Stimulated activated CD8-positive, alpha-beta memory T cell treated with anti-CD3 and anti-CD28 coated beads, Interleukin-4, amount 100 ng/mL, for 4 hours (primary cell): ENCODE measurements at places on chromosomes 1 and 21.

DNA sequence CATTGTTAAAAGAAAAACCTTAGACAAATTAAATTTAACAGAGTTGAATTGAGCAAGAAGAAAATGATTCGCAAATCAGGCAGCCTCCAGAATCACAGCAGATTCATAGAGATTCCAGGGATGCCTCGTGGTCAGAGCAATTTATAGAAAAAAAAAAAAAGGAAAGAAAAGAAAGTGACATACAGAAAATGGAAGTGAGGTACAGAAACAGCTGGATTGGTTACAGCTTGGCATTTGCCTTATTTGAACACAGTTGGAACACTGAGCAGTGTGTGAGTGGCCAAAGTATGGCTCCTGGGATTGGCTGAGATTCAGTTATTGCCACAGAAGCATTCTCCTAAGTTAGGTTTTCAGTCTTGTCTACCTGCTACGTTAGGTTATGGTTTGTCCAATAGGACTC, 9.1 kb upstream of the C21orf91 start:
- DNase-seq: no peak

DNA sequence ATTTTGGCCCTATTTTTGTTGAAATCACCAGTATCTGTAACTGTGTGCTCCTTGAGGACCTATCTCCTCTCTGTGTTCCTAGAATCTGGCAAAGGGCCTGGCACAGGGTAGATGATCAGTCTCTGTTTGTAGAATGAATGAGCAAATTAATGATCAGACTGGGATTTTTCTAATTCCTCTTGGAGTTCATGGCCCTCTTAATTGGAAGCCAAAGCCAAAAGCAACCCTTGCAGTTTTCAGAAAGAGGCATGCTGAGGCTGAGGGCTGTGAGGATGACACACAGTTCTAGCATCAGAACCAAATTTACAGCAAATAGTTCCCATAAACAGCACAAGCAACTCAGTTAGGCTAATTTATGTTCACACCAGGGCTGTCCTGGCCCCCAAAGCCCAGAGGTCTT, 111.1 kb upstream of the BEND5 start:
- no peak for DNase-seq

- DNase-seq: no peak
Measured at GRCh38 chr1:3411806-3412205, 42.7 kb upstream of the ARHGEF16 start.

DNA sequence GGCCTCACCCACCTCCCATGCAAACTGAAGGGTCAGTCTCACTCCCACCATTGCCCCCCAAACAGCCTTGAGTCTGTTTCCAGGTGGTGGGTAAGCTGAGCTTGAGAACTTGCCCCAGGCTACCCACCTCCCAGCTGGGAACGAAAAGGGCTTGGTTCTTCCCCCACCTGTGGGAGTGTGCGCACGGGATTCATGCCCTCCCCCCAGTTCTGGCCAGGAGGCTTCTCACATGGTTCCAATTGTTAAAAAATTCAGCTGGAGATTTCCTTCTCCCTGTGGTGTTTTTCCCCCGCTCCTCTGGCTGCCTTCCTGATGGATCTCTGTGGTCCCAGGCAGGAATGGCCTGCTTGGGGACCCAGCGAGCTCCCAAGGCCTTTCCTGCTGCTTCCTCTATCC, 81.8 kb upstream of the C21orf91 start:
- DNase-seq: no peak

DNA sequence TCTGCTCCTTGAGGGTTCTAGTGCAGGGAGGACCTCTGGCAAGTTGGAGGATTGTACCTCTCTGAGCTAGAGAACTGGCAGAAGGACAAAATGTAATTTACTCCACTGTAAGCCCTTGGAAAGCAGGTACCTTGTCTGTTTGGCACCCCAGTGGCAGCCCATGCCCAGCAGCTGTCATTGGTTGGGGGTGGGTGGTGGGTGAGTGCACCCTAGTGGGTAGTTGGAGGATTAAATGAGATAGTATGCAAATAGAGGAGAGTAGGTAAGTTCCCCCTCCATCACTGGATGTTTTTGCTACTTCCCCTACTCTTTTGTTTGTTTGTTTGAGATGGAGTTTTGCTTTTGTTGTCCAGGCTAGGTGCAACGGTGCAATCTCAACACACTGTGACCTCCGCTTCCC, 69.8 kb downstream of the RYR2 start:
- no peak for DNase-seq

- no peak for DNase-seq
Measured at GRCh38 chr1:31436596-31437432, 23.8 kb downstream of the SERINC2 start.

GRCh38 chr1:176177764-176178163, 29.3 kb downstream of the COP1 start:
- no peak for DNase-seq

- DNase-seq: no peak
Measured at GRCh38 chr1:23984417-23985186, 4.5 kb upstream of the SRSF10 start.

DNA sequence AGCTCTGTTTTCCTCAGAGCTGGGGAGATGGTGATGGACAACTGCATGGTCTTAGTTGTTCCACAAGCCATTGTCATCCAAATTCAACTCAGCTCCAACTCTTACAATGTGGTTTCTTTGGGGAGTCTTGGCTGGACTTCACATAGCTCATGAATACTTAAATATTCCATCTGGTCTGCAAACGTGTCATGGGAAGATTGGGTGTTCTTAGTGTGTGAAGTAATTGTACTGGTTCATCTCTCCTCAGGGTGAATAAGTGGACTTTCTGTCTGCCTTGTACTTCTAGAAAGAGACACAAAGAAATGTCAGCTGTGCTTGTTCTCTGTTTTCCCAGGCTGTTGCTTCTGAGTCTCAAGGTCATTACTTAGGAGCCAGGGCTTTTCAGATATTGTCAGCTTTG, 106.6 kb downstream of the VPS13D start:
- DNase-seq: no peak

DNA sequence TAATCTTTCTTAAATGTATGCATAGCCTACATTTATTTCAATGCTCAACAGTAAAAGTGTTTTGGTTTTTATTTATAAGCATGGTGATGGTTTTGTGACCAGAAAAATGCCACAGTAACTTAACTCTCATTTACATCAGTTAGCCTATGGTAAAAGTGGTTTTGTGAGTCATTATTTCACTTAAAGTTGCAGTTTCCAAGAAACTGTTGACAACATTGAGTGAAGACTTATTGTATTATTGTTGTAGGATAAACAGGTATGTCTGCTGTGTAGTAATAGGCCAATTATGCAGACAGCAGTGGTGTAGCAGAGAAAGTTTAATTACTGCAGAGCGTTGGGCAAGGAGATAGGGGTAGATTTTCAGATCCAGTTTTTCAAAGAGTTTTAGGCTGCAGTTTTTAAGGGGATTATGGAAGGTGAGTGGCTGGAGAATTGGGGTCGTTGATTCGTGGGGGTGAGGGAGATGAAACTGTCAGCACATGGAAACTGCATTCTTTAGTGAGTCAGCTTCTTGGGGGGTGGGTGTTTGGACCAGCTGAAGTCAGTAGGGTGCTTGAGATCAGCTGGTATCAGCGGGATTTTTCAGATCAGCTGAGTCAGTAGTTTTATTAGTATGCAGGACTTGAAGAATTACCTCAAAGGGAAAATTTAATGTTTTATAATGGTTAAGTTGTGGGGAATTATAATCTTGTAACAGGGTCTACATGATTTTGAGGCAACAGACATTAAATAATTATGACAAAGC, 168.7 kb upstream of the FMN2 start:
- DNase-seq: no peak

DNA sequence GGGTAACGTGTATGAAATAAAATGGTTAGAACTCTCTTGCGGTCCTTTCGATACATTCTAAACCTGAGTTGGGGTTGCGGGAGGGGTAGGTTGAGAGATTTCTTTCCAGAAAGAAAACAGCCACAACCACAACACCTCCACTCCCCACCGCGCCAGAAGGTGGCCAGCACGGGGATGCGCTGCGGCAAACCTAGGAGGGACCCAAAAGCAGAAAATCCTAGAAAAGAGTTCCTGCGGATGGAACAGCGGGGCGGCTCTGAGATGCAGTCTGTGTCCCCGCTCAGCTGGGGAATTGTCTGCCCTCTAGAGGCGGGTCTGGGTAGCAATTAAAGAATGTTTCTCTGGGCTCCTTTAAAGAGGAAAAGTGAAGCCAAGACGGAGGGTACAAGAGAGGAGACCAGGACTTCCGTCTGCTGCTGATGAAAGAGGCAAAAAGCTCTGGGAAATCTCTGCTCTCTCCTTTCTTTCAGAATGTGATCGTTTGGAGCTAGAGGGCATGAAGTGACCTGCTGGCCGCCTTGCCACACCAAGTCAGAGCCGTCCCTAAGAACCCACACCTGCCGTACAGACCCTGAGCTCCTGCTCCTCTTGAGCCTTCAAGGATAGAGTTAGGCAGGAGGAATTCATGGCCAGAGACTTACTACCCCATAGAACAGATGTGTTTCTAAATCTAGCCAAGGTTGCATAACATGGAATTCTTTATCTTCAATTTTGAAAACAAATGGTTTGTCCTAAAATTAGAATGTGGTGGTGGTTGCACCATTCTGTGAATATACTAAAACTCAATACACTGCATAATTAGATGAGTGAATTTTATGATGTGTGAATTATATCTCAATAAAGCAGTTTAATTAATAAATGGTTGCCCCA, 46.5 kb upstream of the COA6 start:
- DNase-seq: peak; percentile 20

GRCh38 chr1:20375563-20375962, 84.9 kb downstream of the VWA5B1 start:
- DNase-seq: no peak

DNA sequence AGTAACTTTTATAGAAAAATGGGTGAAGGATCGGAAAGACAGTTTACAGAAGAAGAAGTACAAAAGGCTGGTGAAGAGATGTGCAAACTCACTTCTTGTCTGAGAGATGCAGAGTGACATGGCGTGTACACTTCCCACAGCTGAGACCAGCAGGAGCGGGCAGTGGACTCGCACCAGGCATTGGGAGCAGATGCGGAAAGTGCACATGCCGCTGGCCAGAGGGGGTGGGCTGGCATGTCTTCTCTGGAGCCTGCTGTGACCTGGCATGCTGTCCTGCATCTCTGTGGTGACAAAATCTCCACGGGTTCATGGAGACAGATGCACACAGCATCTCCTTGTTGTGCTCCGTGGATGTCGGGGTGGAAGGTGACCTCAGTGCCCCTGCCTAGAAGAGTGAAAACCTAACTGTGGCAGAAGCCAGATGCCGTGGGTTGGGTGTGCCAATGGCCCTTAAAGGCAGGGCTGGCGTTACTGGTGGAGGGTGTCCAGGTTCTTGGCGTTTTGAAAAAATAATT, 128.6 kb upstream of the COL6A1 start:
- DNase-seq: no peak

GRCh38 chr1:31828341-31828740, 12.5 kb upstream of the SPOCD1 start:
- DNase-seq: no peak

DNA sequence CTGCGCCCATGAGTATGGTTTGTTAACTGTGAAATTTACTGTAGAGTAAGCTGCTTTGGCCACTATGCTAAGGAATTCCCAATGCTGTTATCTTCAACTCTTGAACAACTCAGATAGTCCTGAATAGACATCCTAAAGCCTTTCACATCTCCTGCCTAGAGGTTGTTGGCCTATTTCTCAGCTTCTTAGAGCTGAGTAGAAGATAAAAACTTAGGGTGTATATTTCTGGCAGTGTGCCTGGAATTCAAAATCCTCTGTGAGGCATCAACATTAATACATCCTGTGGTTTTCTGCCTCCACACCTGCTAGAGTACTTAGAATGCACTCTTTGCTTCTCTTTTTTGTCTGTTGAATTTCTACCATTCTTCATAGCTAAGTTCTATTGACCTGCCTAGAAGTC, 45.8 kb upstream of the RC3H1 start:
- DNase-seq: no peak

DNA sequence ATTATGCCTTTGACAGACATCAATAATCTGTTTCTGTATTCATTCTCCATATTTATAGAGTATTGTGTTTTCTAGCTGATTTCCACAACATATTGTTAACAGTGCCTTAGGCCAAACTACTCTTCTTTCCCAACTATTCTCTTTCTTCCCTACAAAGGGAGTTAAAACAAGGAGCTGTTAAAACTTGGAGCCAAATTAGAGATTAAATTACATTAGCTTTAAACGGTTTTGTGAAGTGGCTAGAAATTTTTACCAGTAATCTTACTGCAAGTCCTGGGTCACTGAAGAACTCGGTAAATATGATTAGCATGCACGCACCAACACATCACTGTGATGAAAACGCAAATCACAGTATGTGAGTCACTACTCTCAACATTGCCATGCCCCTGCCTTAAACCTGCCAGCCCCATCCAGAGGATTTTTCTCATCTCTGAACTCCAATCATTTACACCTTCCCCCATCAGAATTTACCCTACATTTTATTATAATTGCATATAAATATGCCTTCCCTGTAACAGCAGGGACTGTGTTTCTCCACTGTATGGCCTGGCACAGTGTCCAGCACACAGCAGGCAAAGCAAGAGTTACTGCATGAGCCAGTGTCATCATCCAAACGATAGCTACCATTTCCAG, 1.5 kb upstream of the PRDX6 start:
- DNase-seq: no peak

GRCh38 chr21:45844181-45844580, 137.4 kb upstream of the COL6A1 start:
- DNase-seq: no peak

- DNase-seq: no peak
Measured at GRCh38 chr1:190747704-190748103, 270.0 kb upstream of the BRINP3 start.

DNA sequence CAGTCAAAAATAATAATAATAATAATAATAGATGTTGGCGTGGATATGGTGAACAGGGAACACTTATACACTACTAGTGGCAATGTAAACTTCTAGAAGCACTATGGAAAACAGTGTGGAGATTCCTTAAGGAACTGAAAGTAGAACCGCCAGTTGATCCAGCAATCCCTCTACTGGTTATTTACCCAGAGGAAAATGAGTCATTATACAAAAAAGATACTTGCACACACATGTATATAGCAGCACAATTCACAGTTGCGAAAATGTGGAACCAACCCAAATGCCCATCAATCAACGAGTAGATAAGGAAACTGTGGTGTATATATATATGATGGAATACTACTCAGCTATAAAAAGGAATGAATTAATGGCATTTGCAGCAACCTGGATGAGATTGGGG, 176.0 kb downstream of the PLPP3 start:
- no peak for DNase-seq

DNA sequence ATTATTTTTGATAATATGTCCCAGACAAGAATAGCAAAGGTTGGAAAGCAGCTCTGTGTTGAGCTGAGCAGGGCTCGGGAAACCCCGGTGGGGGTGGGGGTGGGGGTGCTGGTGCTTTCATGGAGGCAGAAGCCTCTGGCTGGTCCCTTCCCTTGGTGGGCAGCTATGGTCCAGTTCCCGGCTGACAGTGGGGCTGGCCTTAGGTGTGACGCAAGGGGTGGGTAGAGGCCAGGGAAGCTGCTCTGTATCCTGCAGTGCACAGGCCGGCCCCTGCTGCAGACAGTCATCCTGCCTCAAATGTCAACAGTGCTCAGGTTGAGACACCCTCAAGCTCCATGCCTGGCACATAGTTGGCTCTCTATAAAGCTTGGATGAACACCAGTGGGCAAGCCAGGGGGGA, 8.9 kb downstream of the ACTL8 start:
- DNase-seq: no peak

- no peak for DNase-seq
Measured at GRCh38 chr1:78799926-78800325, 150.3 kb downstream of the IFI44 start.
